ENCODE measurements at places on chromosomes 13 and 19.

DNA sequence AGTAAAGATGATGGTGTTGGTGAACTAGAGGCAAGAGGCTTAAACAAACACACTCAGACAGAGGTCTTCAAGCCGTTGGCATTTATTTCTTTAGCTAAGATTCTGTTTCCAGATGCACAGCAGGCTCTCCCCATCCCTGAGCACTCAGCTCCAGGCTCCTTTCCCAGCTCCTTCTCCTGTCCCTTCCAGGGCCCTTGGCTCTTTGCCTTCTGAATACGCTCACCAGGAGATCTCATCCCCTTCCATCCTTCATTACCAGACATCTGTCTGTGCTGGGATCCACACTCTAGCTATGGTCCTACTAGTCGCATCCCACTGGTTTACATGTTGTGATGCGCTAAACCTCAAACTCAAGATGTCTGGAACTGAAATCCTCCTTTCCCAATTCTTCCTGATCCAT is 25.3 kb upstream of the DOCK9 start:
- no peak for DNase-seq

DNA sequence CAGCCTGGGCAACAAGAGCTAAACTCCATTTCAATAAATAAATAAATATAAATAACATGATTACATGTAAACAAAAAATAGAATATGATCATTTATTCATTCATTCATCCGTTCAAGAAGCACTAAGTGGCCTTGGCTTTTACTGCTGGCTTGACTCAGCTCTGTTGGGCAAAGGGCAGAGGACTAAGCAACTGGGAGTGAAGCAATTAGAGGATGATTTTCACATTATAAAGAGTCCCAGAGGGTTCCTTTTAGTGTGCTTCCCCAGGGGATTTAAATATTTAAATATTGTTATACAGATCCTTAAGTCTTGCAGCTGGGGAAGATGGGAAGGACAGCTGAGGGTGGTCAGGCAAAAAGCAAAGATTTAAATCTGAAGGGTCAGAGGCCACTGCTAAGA is 34.9 kb upstream of the FLT1 start:
- no peak for DNase-seq

- DNase-seq, result no peak
Measured at GRCh38 chr19:29308977-29309590, 96.1 kb upstream of the UQCRFS1 start.

DNA sequence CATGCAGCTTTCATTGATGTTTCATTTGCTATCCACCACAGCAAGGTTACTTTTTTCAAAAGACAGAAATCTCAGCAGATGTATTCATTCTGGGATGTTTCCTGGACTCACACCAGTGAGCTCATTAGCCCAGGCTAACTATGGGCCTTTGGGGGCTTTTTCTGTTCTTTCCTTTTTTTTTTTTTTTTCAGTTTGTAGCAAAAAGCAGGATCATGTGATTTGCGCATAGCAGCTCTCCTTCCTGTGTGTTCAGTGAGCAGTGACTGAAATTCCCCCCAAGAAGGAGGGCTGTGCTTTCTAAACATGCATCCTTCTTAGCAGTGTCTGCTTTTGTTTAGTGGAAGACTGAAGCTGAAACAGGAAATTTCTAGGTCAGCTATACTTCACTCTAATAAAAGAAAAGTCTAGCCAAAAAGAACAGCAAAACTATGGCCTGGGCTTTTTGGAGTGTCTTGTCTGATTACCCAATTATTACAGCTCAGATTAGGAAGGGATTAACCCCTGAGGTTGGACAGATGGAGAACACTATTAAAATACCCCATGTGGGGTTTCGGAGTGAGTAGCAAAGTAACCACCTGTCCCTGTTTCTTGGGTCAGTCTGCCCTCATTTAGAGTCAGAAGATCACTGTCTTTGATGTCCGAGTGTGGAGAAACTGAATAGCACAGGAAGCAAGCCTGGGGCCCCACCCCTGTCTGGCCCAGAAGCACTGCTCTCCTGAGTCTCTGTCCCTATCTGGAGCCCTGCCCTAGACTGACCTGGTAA is 8.9 kb upstream of the AMER2 start:
- DNase-seq, result no peak

GRCh38 chr19:43774103-43774939 is 6.5 kb downstream of the KCNN4 start:
- no peak for DNase-seq

DNA sequence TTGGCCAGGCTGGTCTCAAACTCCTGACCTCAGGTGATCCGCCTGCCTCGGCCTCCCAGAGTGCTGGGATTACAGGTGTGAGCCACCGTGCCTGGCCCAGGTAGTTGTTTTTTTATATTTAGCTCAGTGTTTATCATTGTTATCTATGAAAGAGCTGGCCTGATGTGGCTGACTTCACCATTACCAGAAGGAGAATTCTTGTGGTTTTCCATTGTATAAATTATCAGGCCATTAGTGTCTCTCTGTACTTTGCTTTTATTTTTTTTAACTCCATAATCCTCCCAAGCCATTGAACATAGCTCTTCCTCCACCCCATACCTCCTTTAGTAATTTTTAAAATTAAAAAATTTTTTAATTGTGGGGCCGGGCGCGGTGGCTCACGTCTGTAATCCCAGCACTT is 24.2 kb downstream of the CERS4 start:
- DNase-seq, result no peak

- DNase-seq, result no peak
Measured at GRCh38 chr19:8302357-8302691, 5.8 kb downstream of the CD320 start.

DNA sequence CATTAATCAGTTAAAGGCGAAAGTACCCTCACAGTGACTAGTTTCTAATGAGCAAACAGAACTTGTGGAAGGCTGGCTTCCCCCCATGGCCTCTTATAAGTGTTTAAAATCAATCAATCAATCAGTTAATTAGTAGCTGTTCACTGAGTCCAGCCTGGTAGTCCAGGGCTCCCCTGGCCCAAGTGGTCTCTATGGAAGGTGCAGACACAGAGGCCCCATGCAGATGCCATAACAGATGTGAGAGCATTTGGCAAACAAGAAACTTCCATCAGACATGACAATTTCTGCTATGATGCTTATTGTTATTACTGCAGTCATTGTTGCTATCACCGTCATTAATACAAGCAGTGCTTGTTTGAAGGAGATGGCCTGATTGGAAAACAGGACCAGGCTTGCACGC is 179.0 kb upstream of the TSHZ3 start:
- no peak for DNase-seq

DNA sequence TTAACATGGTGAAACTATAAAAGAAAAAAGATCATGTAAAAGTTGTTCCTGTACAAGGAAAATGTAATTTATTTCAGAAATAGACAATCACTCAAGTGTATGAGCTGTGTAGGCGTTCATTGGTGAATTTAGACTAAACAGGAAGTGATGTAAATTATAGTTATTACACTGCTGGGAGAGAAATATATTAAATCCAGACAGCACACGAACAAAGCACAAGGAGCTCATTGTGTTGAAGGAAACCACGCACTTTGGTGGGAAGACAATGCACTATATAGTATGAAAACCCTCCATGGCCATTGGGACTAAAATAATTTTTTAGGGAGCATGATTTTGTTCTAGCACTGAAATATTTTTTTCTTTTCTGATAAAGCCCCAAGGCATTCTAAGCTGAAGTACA is 450.5 kb downstream of the KLF12 start:
- DNase-seq, result no peak

DNA sequence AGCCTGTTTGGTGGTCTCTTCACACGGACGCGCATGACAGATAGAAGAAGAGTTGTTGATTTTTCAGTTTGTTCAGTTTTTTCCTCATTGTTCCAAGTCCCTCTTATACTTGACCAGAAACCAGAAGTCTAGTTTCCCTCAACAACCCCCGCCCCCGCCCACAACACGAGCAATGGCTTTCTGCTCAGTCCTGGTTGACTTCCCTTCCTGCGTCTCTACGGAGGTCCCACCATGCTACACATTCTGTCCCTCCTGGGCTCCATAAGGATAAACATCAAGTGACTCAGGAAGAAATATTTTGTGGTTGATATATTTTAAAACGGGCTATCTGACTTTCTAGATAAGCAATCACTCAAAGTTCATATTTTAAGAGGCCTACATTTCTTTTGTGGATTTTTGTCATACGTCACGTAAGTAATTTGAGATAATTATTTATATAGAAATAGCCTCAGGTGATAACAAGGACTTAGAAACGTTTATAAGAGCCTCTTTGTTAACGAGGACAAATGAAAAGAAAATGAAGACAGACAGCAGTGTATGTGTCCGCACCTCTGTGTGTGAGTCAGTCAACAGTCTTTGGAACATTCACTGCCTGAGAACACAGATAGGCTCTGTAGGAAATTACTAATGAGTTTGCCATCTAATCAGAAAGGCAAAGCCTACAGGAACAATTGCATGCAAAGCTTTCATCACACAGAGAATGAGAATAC is 214.4 kb downstream of the RAP2A start:
- DNase-seq, result no peak

GRCh38 chr13:20222553-20222952 is 9.6 kb downstream of the GJB6 start:
- DNase-seq, result no peak

- DNase-seq, result no peak
Measured at GRCh38 chr19:47172666-47173455, 42.2 kb downstream of the SAE1 start.

DNA sequence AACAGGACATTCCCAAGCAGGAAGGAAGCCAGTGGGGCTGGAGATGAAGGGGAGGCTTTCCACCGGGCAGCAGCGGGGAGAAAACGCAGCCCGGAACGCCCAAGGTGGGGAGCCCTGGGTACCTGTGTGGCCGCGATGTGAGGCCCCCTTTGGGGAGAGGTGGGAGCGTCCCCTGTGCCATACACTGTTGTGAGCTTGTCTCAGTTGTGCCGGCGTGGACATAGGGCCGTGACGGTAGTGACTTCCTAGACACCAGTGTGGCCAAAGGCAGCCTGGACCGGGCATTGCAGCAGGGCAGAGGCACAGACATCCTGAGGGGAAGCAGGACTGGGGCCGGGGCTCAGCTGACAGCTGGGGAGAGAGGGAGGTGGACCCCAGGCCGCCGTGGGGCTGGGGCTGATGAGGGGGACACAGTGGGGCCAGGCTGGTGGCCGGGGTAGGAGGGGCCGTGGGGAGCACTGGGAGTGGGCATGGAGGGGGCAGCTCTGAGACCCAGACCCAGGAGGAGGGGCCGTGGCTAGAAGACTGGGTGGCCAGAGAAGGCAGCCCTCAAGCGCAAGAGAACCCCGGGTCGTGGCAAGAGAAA is 38.5 kb upstream of the TFDP1 start:
- DNase-seq, result no peak

DNA sequence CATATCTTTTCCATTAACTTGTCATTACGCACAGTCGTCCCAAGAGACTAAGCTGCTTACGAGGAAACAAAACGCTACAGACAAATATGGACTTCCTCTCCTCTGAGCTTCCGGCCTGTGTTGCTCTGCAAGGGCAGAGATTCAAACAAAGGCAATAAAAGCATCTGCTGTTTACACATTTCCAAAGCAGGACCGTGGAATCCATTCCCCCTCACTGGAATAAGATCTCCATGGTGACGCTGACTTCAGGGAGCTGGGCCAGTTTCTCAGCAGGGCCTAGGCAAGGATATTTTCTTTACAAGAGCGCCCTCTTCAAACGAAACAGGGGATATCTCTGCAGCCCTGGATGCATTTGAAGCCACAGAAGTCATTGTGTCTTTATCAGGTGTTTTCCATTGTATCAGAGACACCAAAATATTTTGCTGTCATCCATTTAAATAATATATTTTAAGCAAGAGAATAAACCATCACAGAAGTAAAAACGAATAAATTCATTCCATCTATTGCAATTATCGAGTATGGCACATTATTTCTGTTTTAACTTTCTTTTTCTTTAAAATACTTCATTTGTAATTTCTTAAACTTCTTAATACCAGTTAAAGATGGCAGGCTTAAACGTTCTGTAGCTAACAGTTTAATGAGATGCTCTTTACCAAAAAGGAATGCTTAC is 177.5 kb downstream of the DCLK1 start:
- no peak for DNase-seq

GRCh38 chr13:70959035-70959775 is 851.0 kb upstream of the KLHL1 start:
- DNase-seq, result no peak

- peak; percentile 19 for DNase-seq
Measured at GRCh38 chr13:113742000-113742441, 17.0 kb upstream of the TMEM255B start.

DNA sequence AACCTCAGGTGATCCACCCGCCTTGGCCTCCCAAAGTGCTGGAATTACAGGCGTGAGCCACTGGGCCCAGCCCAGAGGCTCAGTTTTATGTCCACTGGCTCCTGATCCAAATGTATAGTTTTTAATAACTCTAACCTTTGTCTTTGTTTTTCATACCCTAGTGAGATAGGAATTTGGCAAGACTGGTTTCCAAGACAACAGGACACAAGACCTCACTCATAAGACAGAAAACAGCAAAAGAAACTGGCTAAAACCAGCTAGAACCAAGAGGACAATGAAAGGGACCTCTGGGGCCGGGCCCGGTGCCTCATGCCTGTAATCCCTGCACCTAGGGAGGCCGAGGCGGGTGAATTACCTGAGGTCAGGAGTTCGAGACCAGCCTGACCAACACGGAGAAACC is 27.6 kb downstream of the CPT1C start:
- DNase-seq, result no peak
